ENCODE measurements at places on chromosomes 16 and 17. TPM values are rescaled to one million over a fixed set of nuclear protein-coding genes. Genes with fewer than 3 reads are reported as not detected.

CCL17 gene
- not detected for total RNA-seq

LRRC46 gene
- 0.45 TPM for total RNA-seq

TPSAB1 gene
- total RNA-seq = 146 TPM

DHRS7C gene
- not detected for total RNA-seq

FOXC2 gene
- 1.7 TPM for total RNA-seq

STH gene
- not detected for total RNA-seq

HIGD1B gene
- 4.4 TPM for total RNA-seq

FAM83G gene
- total RNA-seq = 3.7 TPM

SEPTIN1 gene
- 1.8 TPM for total RNA-seq

ENPP7 gene
- total RNA-seq = not detected

LRRC75A gene
- 3.5 TPM for total RNA-seq

TM4SF5 gene
- not detected for total RNA-seq

TP53TG3F gene
- not detected for total RNA-seq

CCL1 gene
- total RNA-seq = not detected

MPV17L gene
- total RNA-seq = 9.3 TPM

WNT9B gene
- total RNA-seq = 0.65 TPM

Data from esophagus muscularis mucosa (tissue), 4 donors.